HFFc6 (cell line): ENCODE measurements at places on chromosomes 2 and 18. TPM values are rescaled to one million over a fixed set of nuclear protein-coding genes. Genes with fewer than 3 reads are reported as not detected.

DNA sequence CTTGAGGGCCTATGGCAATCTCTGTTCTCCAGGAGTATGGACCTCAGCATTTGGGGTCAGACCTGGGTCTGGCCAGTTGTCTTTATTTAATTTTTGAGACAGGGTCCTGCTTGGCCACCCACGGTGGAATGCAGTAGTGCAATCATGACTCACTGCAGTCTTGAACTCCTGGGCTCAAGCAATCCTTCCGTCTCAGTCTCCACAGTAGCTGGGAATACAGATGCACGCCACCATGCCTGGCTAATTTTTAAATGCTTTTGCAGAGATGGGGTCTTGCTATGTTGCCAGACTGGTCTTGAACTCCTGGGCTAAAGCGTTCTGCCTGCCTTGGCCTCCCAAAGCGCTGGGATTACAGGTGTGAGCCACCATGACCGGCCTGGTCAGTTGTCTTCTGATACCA is 46.4 kb upstream of the INHBB start:
- no peak for DNase-seq

CERKL gene
- 0.09 TPM in 1 of 3 replicates, not detected in the others for total RNA-seq

DNA sequence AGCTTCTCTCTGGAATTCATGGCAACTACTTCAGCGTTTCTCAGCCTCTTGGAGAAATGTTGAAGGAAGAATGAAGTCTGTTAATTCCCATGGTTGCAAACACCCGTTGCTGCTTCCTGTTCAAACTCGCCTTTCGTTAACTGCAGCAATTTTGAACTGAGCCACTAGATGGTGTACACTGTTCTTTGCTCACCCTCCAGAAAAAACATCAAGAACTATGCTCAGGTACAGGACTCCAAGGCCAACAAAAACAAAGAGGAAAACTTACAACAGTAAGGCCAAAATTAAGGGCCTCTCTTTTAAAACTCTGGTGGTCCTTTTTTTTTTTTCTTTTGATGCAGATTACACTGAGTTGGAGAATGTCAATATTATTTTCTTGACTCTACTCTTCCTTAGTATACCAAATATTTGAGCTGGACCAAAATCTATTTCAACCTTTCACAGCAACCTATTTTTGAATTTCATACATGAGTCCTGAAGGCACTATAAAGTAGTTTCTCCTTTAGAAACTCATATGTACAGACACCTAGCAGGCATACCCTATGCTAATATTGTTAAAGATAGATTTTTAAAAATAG is 58.2 kb downstream of the KLHL14 start:
- peak; percentile 10 for DNase-seq

DNA sequence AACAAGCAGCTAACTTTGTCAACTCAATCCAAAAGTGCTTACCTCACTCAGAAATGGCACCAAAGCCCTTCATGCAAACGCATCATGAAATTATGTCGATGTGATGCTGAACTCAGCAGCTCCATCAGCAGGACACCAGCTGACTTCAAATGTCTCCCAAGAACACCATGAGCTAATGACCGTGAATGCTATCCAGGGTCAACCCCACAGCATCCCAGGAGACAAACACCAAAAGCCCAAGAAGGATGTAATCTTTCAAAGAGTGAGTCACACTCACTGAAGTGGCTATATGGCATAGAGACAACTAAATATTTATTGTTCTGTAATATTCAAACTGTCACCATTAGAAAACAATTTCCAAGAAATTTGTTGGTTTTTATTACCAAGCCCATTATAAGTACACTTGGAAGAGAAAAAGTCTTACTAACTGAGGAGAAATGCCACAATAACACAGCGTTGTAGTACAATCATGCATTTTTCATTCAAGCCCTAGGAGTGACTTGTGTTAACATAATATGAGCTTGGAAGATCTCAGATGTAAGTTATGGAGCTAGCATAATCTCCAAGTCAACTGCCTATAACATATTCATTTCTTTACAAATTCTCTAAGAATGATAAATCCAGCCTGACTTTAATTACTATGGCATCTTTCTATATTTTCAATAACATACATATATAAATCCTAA is 165.0 kb upstream of the CCDC68 start:
- peak; percentile 67 for DNase-seq

DNA sequence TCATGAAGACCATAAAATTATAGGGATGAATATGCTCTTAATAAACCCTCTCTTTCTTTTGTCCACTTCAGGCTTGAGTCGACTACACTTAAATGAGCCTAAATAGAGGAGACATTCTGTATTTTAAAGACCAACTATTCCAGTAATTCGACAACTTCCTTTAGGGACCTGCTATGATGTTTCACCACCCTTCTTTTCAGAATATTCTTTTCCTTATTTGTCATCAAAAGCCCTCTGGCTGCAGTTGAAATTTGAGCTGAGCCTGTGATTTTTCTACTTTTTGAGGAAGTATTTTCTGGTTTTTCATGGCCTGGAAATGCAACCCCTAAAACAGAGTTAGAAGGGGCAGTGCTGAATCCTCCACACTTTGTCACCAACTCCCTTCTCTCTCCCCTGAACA is 287.0 kb downstream of the EPHA4 start:
- DNase-seq: no peak

GRCh38 chr2:222319586-222320435 is 21.0 kb upstream of the PAX3 start:
- no peak for DNase-seq
